Lung (tissue), 17 donors: ENCODE measurements at places on chromosomes 2 and 18. TPM values are rescaled to one million over a fixed set of nuclear protein-coding genes. Genes with fewer than 3 reads are reported as not detected.

Gene CCDC148
- total RNA-seq, result 4.2 TPM

- no peaks in the 10 kb centered on the region for H3K27me3 ChIP-seq
- DNase-seq, result no peak
- H3K36me3 ChIP-seq, result no peaks in the 10 kb centered on the region
- no peak overlapping the region for H3K27ac ChIP-seq
These were observed 49.8 kb downstream of the E2F6 start for GRCh38 chr2:11416186-11416585.

- H3K4me1 ChIP-seq, result no peaks in the 10 kb centered on the region
- no peaks in the 10 kb centered on the region for H3K36me3 ChIP-seq
- H3K27me3 ChIP-seq, result no peaks in the 10 kb centered on the region
- no peak overlapping the region for H3K4me3 ChIP-seq
These were observed 81.9 kb downstream of the MEP1B start for GRCh38 chr18:32271672-32272208.

DNA sequence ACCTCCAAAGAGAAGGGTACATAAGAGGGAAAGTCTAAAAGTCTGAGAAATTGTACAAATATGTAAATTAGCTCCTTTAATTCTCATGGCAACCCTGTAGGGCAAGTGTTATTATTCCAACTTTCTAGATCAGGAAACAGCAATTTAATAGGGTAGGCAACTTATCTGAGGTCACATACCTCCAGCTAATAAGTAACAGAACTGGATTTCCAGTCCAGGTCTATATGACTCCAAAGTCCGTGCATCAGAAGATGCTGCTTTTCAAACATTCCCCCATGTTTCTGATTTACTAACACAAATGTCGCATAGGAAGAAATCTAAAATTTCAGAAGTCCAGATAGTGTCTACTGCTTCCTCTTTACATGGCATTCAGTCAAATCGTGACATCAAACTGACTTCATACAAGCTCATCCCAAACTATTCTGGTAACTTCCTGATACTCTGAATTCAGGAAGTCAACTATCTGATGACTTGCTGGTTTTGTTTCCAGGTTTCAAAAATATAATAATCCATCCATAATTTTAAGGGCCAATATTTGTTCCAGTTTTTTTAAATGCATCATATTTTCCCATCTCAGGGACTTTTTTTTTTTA is 419.3 kb upstream of the ACVR2A start:
- no peaks in the 10 kb centered on the region for H3K27me3 ChIP-seq
- H3K36me3 ChIP-seq, result no peaks in the 10 kb centered on the region
- peak; percentile 32 for DNase-seq
- H3K27ac ChIP-seq, result no peak overlapping the region
- no peaks in the 10 kb centered on the region for H3K4me1 ChIP-seq

Gene MATN3
- 3.6 TPM for total RNA-seq

GRCh38 chr2:9333591-9334171 is 89.6 kb downstream of the ITGB1BP1 start:
- H3K4me3 ChIP-seq, result no peak overlapping the region
- peaks cover 5% of the 10 kb centered on the region for H3K36me3 ChIP-seq
- no peaks in the 10 kb centered on the region for H3K27me3 ChIP-seq
- H3K4me1 ChIP-seq, result peaks cover 35% of the 10 kb centered on the region

Gene PSMA8
- total RNA-seq, result not detected

DNA sequence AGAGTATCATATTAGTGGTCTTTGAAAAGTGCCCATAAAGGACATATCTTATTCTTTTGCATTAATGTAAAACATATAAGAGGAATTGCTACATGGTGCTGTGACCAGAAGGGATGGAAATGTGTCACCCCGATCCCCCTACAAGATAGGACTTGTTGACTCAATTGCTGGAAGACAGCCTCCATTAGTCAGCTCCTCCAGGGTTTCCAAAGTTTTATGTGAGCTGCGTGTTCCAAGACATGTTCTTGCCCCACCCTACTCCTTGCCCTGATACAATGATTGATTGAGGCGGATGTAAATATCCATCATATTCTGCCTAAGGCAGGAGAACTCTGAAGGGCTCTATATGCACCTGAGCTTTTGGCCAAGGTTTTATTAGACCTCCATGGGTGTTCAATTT is 541.0 kb upstream of the ZEB2 start:
- no peak for DNase-seq
- H3K36me3 ChIP-seq, result no peaks in the 10 kb centered on the region
- no peak overlapping the region for H3K27ac ChIP-seq
- no peak overlapping the region for H3K4me3 ChIP-seq
- no peaks in the 10 kb centered on the region for H3K27me3 ChIP-seq
- H3K4me1 ChIP-seq, result peaks cover 7% of the 10 kb centered on the region

- no peaks in the 10 kb centered on the region for H3K27me3 ChIP-seq
- DNase-seq, result no peak
- no peak overlapping the region for H3K4me3 ChIP-seq
- H3K27ac ChIP-seq, result no peak overlapping the region
- H3K36me3 ChIP-seq, result no peaks in the 10 kb centered on the region
These were observed 26.2 kb downstream of the CREG2 start for GRCh38 chr2:101361121-101361520.

GRCh38 chr2:200177971-200178911 is 128.3 kb upstream of the SPATS2L start:
- no peak for DNase-seq
- no peak overlapping the region for H3K27ac ChIP-seq
- H3K36me3 ChIP-seq, result no peaks in the 10 kb centered on the region
- no peak overlapping the region for H3K4me3 ChIP-seq
- no peaks in the 10 kb centered on the region for H3K27me3 ChIP-seq

Gene RFX8
- 0.58 TPM for total RNA-seq

Gene FMNL2
- total RNA-seq, result 81.4 TPM

GRCh38 chr18:62044490-62045000 is 142.3 kb downstream of the PIGN start:
- H3K27me3 ChIP-seq, result no peaks in the 10 kb centered on the region
- no peak overlapping the region for H3K4me3 ChIP-seq
- peaks cover 4% of the 10 kb centered on the region for H3K36me3 ChIP-seq
- H3K27ac ChIP-seq, result no peak overlapping the region

DNA sequence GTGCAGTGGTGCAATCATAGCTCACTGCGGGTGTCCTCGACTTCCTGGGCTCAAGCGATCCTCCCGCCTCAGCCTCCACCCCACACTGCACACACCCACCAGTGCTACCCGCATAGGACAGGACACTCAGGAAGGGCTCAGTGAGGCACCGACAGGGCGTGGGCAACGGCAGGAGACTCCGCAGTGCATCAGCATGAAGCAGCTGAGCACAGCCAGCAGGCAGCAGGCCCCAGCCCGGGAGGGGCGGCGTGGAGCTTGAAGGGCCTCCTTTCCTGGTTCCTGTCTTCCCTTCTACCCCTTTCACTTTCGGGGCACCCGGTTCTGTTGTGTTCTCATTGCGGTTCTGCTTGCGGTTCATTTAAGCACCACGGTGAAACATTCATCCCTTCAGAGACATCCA is 89.8 kb downstream of the ZNF516 start:
- no peak for DNase-seq
- no peak overlapping the region for H3K27ac ChIP-seq
- H3K36me3 ChIP-seq, result no peaks in the 10 kb centered on the region

DNA sequence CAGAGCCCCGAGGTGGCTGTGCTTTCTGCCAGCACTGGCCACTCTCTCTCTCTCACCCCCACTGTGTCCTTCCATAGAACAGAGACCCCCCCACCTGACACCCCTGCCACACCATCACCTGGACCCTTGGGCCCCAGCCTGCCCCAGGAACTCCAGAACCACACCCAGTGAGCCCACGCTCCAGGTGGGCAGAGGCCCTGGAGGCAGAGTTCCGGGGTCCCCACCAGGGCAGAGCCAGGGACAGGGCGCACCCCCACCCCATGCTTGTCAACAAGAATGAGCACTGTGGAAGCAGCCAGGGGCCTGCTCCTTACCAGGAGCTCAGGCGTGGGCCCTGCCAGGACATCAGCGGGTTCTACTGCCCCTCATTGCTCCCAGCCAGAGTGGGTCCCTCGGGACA is 14.6 kb downstream of the PASK start:
- H3K27me3 ChIP-seq, result no peaks in the 10 kb centered on the region
- H3K4me3 ChIP-seq, result no peak overlapping the region
- no peak for DNase-seq
- H3K4me1 ChIP-seq, result no peaks in the 10 kb centered on the region
- H3K36me3 ChIP-seq, result peaks cover 6% of the 10 kb centered on the region

DNA sequence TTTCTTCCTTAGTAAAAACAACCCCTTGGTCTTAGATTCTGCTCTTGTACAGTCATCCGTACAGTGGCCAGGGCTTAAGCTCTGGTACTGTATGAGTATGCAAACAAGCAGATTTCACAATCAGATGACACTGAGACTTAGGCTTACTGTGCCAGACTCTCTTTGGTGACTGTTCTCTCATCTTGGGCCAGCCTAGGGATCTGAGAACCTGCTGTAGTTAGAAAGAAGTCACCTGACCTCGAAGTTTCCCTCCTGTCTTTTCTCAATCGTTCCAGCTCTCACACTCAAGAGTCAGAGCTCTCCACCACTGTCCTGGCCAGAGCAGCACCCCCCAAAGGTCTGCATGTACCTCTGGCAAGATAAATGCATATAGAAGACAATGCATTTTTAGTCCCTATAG is 63.2 kb downstream of the ZEB2 start:
- H3K4me1 ChIP-seq, result peaks cover 41% of the 10 kb centered on the region
- H3K36me3 ChIP-seq, result no peaks in the 10 kb centered on the region
- peak; percentile 39 for DNase-seq
- no peak overlapping the region for H3K4me3 ChIP-seq
- H3K27ac ChIP-seq, result peak overlapping the region; percentile 70

GRCh38 chr18:48455555-48456478 is 46.6 kb upstream of the ZBTB7C start:
- no peak for DNase-seq
- H3K27ac ChIP-seq, result no peak overlapping the region
- H3K27me3 ChIP-seq, result no peaks in the 10 kb centered on the region

Gene PKDCC
- total RNA-seq, result 131 TPM

DNA sequence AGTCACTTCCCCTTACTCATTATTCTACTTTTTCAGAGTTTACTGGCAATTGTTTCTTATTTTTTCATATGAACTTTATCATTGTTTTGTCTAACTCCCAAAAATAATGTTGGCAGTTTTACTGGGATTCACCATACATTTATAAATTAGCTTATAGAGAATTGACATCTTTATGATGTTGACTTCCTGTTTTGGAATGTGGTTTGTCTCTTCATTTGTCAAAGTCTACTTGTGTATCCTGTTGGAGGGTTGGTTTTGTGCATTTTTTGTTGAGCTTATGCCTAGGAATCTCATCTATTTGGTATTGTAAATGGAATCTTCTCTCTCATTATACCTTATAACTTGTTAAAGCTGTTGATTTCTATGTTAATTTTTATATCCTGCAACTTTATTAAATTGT is 16.4 kb downstream of the EPC2 start:
- no peaks in the 10 kb centered on the region for H3K36me3 ChIP-seq
- H3K27me3 ChIP-seq, result no peaks in the 10 kb centered on the region
- no peak for DNase-seq
- H3K4me3 ChIP-seq, result no peak overlapping the region

Gene ECEL1
- total RNA-seq, result 0.31 TPM

Gene UGT1A10
- total RNA-seq, result not detected

DNA sequence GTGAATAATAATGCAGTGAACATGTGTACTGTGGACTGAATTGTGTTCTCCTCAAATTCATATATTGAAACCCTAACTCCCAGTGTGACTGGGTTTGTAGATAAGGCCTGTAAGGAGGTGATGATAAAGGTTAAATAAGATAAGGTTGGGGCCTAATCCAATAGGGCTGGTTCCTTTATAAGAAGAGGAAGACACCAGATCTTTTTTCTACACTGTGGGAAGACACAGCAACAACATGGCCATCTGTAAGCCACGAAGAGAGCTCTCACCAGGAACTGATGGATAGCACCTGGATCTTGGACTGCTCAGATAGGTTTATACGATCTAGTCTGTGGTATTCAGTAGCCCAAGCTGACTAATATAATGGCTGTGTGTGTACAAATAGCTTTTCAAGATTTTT is 66.8 kb downstream of the BMPR2 start:
- H3K27me3 ChIP-seq, result no peaks in the 10 kb centered on the region
- no peak for DNase-seq
- H3K27ac ChIP-seq, result no peak overlapping the region
- H3K36me3 ChIP-seq, result peaks cover 3% of the 10 kb centered on the region
- no peak overlapping the region for H3K4me3 ChIP-seq

Gene HPCAL1
- total RNA-seq, result 143 TPM

Gene KLHL41
- 1.6 TPM for total RNA-seq

DNA sequence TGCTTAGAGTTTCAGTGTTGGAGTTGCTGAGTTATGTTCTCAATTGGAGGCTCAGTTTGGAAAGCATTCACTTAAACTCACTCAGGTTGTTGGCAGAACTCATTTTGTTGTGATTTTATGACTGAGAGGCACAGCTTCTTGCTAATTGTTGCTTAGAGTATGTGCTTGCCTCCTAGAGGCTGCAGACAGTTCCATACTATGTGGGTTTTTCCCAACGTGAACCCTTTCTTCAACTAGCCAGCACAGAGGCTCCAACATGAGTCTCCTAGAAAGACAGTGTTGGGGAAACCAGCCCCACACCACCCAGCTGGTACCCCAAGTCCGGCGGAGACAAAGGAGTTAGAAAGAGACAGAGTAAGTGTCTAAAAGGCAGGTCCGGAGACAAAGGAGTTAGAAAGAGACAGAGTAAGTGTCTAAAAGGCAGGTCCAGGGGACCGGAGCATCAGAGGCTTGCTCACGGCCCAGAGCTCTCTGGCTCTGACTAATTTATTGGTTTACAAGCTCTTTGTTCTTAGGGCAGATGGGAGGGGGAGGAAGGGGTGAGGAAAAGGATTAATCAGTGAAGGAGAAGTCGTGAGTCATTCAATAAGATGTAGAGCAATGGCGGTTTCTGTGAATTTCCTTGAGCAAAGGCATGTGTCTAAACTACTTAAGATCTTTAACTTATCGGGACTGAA is 999.7 kb upstream of the LRRTM1 start:
- no peaks in the 10 kb centered on the region for H3K36me3 ChIP-seq
- no peak for DNase-seq
- H3K27ac ChIP-seq, result no peak overlapping the region
- no peaks in the 10 kb centered on the region for H3K4me1 ChIP-seq

Gene ABCG8
- not detected for total RNA-seq

Gene RSAD2
- 11.5 TPM for total RNA-seq

- no peaks in the 10 kb centered on the region for H3K36me3 ChIP-seq
- H3K27ac ChIP-seq, result no peak overlapping the region
- no peak overlapping the region for H3K4me3 ChIP-seq
- no peaks in the 10 kb centered on the region for H3K27me3 ChIP-seq
These were observed 191.7 kb upstream of the ALKAL2 start for GRCh38 chr2:479490-480176.

- H3K4me3 ChIP-seq, result no peak overlapping the region
- no peaks in the 10 kb centered on the region for H3K27me3 ChIP-seq
These were observed 262.4 kb upstream of the CHST9 start for GRCh38 chr18:27447451-27447881.

Gene TLX2
- total RNA-seq, result not detected

GRCh38 chr2:84234103-84234502 is 225.0 kb downstream of the SUCLG1 start:
- no peaks in the 10 kb centered on the region for H3K36me3 ChIP-seq
- H3K4me1 ChIP-seq, result no peaks in the 10 kb centered on the region
- no peak overlapping the region for H3K4me3 ChIP-seq
- no peak overlapping the region for H3K27ac ChIP-seq
- DNase-seq, result no peak

GRCh38 chr2:150675807-150676206 is 188.3 kb upstream of the RND3 start:
- no peak for DNase-seq
- no peaks in the 10 kb centered on the region for H3K27me3 ChIP-seq
- no peaks in the 10 kb centered on the region for H3K4me1 ChIP-seq
- no peak overlapping the region for H3K4me3 ChIP-seq

Gene SH3BP4
- 36.5 TPM for total RNA-seq

GRCh38 chr2:88865801-88866371 is 174.4 kb downstream of the RPIA start:
- H3K27me3 ChIP-seq, result peaks cover 2% of the 10 kb centered on the region
- H3K36me3 ChIP-seq, result no peaks in the 10 kb centered on the region
- H3K4me3 ChIP-seq, result no peak overlapping the region
- DNase-seq, result no peak
- no peak overlapping the region for H3K27ac ChIP-seq
